ENCODE measurements at places on chromosomes 7 and 10.

DNA sequence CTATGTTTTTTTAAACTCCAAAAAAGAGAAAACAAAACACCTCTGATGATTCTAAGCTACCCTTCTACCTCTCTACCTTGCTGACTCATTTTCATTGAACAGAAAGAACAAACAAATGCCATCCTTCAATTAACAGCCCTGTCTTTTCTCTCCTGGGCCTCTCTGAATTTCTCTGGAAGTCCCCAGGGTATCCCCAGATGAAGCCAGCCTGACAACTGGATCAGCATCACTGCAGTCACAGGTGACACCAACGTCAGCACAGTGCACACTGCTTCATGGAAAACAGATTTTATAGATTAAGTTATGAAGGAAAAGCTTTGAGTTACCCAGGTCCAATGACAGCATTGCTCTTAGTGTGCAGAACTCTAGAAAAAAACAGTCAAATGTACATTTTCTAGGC is 5.7 kb downstream of the HUS1 start:
- DNase-seq = no peak

DNA sequence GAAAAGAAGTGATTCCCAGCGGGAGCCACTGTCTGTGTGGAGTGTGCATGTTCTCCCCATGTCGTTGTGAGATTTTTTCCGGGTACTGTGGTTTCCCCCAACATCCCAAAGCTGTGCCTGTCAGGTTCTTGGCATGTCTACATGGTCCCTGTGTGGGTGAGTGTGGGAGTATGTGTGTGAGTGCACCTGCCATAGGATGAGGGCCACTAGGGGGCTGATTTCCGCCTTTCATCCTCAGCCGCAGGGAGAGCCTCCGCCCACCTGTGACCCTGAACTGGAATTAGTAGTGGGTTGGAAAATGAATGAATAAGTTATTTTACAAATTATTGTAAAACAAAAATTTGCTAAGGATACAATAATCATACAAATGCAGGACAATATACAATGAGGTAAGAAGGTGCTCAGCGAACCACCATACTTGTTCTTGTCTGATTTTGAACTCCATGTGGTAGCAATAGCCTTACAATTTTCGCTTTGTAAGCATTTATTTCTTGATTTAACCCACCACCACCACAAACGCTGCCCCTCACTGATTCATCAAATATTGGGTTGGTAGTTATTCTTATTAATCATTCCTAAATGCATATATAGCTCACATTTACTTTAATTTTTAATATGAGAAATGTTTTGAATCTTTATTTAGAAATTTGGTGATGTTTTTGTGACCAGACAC is 641.2 kb upstream of the VSTM2A start:
- DNase-seq = no peak

GRCh38 chr10:11064832-11065231 is 47.2 kb downstream of the CELF2 start:
- DNase-seq = no peak

DNA sequence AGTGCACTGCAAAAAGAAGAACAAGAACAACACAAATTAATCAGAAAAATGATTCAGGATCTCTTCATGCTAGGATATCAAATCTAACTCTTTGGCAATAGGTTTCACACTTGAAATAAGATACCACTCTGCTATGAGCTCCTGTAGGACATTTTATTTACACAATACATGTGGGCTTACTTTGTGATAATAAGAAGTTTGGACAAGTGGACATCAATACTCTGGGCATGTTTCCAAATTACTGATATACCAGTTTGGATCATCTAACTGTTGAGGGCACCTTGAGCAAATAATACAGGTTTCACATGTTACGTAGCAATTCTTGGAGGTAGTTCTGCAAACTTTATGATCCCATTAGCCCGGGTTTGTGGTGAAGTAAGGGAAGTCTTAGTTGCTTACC is 59.8 kb downstream of the CPVL start:
- no peak for DNase-seq

GRCh38 chr10:86071758-86072157 is 294.8 kb downstream of the GRID1 start:
- no peak for DNase-seq

GRCh38 chr7:157673573-157673972 is 336.8 kb downstream of the DNAJB6 start:
- DNase-seq = no peak

DNA sequence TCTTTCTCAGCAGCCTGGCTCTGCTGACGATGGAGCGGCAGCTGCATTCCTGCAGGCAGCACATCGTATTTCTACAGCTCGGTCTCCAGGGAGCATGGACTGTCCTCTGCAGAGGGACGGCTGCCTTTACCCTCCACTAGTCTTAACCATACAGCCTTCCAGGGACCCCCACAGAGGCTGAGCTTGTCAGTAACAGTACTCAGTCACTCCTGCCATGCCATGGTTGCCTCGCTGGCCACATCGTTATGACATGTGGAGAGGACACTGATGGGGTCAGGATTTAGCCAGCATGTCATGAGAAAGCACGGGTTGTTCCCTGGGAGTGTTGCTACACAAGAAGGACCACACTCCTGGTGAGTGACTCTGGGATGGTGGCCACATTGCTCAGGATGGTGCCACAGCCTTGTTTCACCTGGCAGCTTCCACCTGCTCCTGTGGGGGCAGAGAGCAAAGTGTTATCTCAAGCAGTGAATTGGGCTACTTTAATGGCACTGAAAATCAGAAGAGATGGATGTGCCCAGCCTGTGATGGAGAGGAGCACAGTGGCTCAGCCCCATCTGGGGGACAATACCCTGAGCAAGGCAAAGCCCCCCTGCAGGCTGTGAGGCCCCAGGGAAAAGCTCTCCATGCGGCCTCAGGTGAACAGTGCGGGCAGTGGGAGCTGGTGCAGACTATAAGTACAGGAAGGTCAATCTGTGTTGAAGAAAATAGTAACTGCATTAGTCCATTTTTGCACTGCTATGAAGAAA is 443.9 kb downstream of the TCERG1L start:
- DNase-seq = no peak

- no peak for DNase-seq
Measured at GRCh38 chr10:82796510-82796909, 921.5 kb downstream of the NRG3 start.

DNA sequence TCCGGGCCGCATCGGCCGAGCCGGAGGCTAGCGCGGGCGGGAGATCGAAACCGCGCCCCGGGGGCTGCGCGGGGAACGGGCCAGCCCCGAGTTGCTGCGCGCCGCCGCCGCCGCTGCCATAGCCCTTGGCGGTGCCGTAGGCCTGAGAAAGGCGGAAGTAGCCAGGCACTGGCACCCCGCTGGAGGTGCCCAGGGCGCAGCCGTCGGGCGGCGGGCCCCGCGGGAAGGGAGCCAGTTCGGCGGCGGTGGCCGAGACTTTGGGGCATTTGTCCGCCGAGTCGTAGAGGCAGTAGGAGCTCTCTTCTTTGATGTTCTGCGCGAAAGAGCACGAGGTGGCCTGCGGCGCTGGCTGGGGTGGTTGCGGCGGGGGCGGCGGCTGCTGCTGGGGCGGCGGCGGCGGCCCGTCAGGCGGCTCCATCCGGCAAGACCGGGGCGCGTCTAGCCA is 587 bp downstream of the HOXA10 start:
- no peak for DNase-seq

GRCh38 chr10:71681977-71682376 is 37.6 kb downstream of the C10orf105 start:
- DNase-seq = no peak

DNA sequence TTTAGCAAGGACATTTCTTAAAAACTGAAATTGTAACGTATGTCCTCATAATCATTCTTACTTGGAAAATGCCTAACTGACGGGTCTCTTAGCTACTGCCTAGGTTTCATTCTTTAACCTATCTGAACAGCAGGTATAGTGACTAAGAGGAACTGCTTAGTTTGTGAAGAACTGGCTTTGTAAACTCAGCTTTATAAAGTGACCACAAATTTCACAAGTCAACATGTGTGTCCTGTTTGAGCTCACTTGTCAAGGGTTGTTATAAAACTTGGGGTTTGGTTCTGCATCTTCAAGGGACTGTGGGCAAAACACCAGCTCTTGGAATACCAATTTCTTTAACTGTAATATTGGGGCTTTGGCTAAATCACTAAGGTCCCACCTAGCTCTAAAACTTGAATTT is 32.2 kb downstream of the MRPS33 start:
- DNase-seq = no peak

DNA sequence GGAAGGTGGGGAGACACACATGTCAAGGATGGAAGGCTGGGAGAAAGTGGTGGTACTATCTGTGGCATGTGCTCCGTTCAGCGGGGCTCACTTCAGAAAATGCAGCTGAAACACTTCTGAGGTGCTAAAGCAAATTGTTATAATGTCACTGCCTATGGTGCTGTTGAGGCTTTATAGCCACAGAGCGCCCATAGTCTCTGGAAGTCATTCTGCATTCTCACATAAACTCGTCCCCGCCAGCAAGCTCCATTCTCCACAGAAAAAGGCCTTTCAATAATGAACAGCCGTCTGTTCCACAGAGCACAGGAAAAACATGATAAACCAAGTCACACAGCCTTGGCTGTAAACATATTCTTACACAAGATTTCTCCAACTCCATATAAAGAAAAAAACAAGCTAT is 131.9 kb downstream of the TAX1BP1 start:
- DNase-seq = no peak

DNA sequence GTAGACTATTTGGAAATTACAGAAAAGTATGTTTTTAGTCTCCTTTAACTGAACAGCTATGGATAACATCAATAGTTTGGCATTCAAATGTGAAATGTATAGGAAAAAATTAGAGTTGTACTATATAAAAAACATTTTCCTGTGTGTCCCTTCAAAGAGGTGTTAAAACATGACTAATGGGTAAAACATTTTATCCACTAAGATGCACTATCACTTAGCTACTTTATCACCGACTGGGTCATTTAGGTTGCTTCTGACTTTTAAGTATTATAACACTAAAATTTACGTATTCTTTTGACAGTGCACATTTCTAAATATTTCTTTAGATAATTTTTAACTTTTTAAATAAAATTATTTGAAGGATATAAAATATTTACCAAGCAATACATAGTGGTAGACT is 77.6 kb downstream of the UBE2H start:
- no peak for DNase-seq

- DNase-seq = no peak
Measured at GRCh38 chr7:50782375-50783208, at the start of gene GRB10. Gene GRB10, minus strand, starts transcription at chr7:50782896. Its CDS starts 50,574 bp downstream, at chr7:50732322.

DNA sequence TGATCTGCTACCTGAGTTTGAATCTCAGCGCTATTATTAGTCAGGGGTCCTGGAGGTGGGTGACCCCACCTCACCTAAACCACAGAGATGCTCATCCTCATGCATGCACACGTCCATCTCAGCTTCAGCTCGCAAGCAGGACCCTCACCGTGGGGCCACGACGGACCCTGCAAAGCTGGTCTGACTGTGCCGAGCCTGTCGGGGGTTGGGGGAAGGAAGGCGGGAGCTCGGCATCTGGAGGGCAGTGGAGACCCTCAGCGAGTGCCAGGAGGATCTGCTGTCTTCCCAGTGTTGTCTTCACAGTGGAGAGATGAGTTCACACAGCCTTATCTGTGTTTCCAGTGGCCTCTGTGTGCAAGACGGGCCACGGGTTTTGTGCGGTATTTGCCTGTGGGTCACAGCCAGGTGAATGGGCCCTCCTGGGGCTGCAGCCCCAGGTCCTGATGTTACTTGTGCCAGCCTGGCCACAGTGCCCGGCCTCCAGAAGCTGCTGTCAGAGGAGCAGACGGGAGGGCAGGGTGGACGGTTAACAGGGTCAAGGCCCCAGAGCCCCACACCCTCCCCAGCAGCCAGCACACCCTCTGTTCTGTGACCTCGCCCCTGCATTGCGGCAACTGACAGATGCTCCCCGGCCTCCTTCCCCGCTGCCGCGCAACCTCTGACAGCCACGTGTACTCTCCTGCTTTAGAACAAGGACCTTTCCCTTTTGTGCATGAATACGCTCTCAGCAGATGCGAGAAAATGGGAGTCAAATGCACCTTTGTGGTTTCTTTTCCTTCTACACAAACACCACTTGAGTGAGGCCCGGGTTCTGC is 528.8 kb downstream of the DNAJB6 start:
- DNase-seq = no peak

GRCh38 chr7:158489462-158490155 is 98.0 kb downstream of the PTPRN2 start:
- no peak for DNase-seq

Data from stimulated activated naive CD8-positive, alpha-beta T cell treated with anti-CD3 and anti-CD28 coated beads, Interleukin-15, Interleukin-2, amounts not matched to agents 100 U/mL and 50 U/mL, for 24 hours (primary cell).